ENCODE measurements at places on chromosomes 11 and 22.

DNA sequence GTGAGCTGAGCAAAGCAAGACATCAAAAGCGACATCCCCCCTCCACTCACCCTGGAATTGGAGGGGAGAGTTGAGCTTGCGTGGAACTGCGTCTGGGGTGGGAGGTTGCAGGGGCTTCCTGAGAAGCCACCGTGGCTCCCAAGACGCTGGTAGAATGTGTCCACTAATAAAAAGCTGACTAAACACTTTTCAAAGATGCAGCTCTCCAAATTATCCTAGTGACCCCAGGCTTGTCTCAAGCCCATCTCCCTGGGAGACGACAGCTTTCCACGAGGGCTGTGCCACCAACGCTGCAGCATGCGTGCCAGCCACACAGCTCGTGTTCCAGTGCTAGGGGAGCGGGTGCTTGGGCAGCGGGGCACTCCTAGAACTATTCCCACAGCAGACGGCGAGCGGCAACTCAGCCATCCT is 6.3 kb upstream of the GAL start:
- DNase-seq: no peak

DNA sequence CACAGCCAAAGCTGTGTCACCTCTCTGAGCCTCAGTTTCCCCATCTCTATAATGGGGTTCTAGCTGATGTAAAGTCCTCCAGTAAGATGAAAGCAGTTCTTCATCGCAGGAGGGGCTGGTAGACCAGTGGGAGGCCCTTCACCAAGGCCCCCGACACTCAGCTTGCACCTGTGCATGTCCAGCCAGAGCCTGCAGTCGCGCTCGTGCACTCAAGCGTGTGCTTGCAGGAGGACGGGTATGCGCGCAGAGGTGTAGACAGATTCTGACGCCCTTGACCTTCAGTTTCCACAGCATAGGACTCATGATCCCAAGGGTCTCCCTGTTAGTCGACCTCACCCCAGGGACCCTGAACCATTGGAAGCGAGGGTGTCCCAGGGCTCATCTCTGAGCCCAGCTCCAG is 633.7 kb downstream of the TBC1D22A start:
- no peak for DNase-seq

DNA sequence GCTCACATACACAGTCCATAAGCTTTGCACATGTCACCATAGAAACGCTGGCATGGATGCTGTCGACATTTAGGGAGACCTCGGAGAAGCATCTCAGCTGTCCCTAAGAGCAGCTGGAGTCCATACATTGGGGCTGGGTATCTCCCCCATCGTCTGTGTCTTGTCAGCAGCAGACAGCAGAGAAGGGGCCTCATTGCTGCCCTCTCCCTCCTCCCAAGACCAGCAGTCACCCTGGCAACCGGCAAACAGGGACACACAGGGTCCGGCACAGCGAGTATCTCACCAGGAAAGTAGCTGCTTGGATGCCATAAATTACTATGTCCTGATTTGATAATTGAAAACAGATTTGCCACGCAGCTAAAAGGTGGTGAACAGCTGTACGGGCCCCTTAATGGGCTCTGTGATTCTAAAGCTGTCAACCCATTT is 84.4 kb downstream of the CD44 start:
- no peak for DNase-seq

GRCh38 chr11:130103296-130103814 is 33.7 kb downstream of the APLP2 start:
- DNase-seq: peak; percentile 58

DNA sequence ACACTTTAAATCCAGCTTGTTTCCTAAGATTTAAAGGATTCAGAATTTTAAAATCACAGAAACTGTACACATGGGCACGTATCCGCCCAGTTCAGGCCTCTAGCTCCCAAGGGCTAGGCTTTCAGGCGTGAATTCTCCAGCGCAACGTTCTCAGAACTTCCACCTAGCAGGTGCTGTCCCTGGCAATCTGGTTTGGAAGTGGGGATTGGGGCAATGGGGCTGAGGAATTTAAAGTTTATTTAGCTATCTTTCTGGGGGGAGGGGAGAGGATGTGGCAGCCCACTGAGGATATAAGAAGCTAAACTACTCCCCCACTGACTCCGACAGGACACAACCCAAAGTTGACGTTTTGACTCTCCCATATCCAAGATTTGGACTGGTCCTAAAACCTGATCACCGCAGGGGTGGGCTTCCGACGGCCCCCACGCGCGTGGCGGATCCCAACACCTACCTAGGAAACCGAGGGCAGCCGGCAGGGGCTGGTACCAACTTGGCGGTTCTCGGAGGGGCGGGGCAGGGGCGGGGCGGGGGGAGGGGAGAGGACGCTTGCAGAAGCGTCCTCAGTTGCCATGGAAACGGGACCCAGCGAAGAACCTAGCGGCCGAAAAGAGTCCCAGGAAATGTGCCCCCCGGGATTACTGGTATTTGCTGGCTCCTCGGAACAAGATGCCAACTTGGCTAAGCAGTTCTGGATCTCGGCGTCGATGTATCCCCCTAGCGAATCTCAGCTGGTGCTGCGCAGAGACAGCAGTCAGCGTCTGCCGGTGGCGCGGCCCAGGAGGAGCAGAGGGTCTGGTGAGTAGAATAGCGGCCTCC is at the start of gene HOATZ:
Gene HOATZ, plus strand, starts transcription at position 563 of the 816 bp plus-strand sequence. Its CDS starts 7 bp downstream, at position 570.
- DNase-seq: peak; percentile 60

- DNase-seq: no peak
Measured at GRCh38 chr22:40875111-40875510, 13.2 kb upstream of the DNAJB7 start.

- no peak for DNase-seq
Measured at GRCh38 chr11:15875393-15875792, 481.0 kb downstream of the SOX6 start.

Data from stomach (tissue), 19 donors.